ENCODE measurements at places on chromosomes 5 and 9.

DNA sequence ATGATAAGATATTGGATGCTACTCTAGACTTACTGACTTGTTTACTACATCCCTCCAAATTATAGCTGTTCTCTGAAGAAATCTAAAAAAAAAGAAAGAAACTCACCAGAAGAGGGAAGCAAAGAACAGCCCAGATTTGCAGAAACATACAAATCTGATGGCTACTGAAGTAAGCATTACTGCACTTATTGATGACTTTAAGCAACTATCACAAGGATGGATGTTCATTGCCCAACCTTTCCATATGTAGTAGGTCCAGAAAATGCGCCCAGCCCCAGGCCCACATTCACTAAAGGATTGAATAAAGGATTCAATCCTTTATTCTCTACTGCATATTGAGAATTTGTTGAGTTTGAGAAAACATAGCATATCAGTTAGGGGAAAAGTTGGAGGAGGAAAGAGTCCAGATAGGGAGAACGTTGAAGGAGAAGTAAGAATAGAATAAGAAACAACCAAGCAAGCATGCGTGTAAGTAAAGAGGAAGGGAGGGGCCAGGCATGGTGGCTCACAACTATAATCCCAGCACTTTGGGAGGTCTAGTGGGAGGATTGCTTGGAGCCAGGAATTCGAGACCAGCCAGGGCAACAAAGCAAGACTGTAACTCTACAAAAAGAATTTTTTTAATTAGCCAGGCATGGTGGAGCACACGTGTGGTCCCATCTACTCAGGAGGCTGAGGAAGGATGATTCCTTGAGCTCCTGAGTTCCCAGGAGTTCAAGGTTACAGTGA is 33.8 kb upstream of the DTWD2 start:
- DNase-seq = no peak

- no peak for DNase-seq
Observed at GRCh38 chr5:102536323-102536928, 37.6 kb upstream of the SLCO6A1 start.

- no peak for DNase-seq
Observed at GRCh38 chr5:149128023-149128875, 13.0 kb upstream of the ABLIM3 start.

DNA sequence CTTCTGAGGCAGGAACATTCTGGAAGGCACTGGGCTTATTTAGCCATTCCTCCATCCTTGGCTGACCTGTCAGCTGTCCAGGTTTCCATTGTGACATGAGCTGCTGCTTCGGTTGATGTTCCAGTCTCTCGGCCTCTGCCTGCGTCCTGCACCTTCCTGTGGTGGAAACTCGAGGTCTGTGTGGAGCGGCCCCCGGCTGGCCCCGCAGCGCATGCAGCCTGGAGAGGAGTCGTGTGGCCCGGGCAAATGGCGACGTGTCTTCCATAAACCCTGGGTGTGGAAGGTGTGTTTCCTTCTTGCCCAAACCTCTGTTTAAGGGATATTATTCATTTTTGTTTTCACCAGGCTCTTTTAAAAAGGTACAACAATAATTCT is 36.5 kb upstream of the SLC9A3 start:
- DNase-seq = no peak

DNA sequence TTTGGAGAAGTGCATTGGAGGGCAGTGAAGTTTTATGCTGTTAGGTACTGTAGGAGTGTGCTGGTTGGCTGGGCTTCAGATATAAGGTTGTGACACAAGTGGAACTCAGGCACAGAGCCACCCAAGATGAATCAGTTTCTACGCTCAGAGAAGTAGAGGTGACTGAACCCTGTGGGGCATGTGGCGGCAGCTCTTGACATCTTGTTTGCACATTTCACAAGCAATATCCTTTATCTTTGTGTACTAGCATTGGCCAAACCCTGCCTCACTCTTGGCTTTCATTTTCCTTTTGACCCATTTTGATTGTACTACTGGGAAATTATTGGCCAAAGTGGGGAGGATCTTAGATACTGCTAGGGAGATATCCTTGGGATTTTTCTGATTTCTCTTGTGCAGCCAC is 110.0 kb downstream of the PSAT1 start:
- DNase-seq = no peak
